LNCaP clone FGC (cell line): ENCODE measurements at places on chromosomes 1 and 21.

DNA sequence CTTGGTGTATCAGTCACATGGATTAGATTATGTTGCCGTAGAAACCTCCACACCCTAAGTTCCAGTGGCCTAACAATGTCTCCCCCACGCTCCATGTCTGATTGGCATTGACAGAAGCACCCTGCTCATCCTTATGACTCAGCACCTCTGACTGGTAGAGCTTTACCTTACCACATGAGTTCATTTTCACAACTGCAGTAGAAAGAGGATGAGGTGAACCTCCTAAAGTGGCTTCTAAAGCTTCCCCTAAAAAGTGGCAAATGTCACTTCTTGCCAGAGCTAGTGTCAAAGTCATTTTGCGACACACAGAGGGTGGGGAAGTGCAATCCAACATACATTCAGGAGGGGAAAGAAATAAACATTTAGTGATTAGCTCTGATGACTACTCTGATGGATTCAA, 30.6 kb upstream of the LYPD8 start:
- DNase-seq = no peak

DNA sequence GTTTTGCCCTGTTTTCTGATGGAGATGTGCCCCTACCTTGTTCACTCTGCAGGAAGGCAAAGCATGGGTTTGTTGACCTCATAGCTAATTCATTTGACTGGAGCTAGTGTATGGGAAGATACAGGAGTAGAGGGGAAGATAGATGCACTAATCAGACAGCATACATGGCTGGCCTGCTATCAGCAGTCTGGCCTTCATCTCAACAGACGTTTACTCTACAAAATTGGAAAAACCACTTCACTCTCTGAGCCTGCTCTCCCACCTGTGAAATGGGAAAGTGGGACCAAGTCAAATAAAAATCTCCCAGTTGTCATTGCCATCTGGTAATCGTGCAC, 235.2 kb upstream of the RAB4A start:
- DNase-seq = no peak

- no peak for DNase-seq
Measured at GRCh38 chr1:113536182-113536780, 146.0 kb downstream of the MAGI3 start.

- no peak for DNase-seq
Measured at GRCh38 chr1:205294175-205294917, 27.2 kb downstream of the NUAK2 start.

DNA sequence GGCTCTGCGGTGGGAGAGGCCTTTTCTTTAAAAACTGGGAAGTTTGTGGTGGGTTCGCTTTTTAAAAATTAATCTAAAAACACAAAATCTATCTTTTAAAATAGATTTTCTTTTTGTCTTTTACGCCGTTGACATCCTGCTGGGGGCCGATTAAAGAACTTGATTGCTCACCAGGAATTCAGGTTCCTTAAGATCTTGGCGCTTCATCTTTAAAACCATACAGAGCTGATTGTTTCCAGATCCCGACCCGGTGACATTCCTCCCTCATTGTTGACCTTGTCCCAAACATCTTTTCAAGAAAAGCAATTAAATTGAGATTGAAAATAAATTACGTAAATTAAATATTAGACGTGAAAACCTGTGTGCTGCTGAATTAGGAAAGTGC, 546 bp upstream of the ZNF697 start:
- DNase-seq = no peak

DNA sequence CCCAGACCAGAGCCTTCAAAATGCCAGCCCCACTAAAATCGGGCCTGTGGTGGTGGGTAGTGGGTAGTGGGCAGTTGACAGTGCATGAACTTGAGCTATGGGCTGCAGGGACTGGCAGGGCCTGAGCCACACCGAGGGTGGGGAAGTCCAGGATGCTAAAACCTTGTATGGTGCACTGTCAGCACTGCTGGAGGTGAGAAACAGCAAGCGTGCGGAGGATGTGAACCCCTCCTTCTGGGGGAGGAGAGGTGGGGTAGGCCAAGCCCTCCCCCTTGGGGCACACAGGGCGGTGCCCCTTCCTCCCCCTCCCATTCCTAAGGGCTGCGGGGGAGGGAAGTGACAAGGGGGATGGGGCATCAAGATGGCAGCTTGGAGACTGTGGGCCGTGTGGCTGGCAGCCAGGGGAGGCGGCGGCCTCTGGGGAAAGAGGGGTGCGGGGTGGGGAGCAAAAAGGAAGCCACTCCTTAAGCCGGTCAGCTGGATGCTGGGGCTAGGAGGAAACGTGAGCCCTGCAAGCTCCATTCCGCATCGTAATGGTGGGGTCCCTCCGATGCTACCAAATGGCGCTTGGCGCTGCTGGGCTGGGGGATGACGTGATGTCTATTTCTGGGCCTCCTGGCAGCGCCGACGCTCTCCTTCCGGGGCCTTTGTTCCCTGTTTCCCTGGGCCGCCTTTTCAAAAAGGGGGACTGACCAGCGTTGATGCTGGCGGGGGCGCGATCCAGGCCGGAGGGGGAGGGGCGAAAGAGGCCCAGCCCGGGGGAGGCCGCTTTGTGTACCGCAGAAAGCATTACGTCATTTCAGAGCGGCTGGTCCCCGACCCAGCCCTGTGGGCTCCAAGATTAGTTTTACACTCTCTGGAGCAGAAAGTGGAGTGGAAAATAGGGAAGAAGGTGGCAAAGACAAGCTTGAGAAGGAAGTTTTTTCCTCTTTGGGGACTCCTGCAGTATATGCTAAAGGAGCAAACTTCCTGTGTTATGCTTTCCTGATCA, 809 bp downstream of the SYT11 start:
- DNase-seq = no peak

DNA sequence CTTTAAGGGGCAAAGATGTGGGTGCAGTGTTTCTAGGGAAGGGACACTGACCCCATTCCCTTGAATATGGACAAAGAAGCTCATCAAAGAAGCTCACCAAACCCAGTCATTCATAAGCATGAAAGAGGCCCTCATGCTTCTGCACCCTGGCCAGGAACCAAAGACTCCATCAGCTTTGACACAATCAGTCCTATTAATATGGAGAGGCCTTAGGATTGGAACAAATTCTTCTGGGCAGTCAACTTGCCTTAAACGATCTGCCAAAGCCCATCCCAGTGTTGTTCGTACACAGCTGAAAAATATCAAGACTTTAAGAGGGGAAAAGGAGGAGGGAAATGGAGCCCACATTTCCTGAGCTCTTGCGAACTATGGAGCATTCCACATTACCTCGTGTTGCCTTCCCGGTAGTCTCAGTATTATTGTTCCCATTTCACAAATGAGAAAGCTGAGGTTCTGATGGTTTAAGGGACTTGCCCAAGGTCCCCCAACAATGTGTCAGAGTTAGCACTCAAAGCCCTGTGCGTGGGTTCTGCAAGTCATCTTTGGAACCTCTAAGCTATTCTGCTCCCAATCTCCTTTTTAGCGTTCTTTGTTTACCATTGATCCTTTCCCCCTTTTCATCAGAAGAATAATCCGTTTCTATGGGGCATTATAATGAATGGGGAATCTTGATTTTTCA, 161.9 kb downstream of the ZBTB18 start:
- no peak for DNase-seq

DNA sequence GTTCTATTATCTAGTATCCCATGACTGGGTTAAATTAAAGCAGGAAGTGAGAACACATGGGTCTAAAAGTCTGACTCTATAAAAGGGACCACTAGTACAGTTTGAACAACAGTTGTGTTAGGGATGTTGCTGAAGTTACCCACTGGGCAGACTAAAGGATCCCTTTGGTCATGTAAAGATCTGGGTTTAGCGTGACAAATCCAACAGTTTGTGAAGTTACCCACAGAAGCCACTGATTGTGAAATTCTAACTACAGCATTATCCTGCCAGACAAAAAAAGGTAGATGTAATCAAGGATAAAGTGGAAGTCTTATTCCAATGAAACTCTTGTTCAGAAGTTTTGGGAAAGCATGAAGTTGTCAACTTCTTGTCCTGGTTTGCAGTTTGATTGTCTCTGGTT, 5.7 kb downstream of the QSOX1 start:
- DNase-seq = no peak

DNA sequence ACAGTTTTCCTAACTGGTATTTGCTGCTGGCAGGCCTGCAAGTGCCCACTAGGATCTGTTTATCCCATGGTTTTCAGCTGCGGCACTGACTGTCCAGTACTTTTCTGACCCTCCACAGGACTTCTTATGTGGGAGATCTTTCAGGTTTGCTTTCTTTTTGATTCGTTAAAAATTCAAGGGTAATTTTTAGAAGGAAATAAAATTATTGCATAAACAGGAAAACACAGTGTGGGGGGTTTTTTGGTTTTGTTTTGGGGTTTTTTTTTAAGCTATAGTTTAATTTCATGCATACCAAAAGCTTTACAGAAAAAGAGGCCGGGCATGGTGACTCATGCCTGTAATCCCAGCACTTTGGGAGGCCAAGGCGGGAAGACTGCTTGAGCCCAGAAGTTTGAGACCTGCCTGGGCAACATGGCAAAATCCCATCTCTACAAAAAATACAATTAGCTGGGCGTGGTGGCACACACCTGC, 3.6 kb downstream of the NIBAN1 start:
- no peak for DNase-seq

DNA sequence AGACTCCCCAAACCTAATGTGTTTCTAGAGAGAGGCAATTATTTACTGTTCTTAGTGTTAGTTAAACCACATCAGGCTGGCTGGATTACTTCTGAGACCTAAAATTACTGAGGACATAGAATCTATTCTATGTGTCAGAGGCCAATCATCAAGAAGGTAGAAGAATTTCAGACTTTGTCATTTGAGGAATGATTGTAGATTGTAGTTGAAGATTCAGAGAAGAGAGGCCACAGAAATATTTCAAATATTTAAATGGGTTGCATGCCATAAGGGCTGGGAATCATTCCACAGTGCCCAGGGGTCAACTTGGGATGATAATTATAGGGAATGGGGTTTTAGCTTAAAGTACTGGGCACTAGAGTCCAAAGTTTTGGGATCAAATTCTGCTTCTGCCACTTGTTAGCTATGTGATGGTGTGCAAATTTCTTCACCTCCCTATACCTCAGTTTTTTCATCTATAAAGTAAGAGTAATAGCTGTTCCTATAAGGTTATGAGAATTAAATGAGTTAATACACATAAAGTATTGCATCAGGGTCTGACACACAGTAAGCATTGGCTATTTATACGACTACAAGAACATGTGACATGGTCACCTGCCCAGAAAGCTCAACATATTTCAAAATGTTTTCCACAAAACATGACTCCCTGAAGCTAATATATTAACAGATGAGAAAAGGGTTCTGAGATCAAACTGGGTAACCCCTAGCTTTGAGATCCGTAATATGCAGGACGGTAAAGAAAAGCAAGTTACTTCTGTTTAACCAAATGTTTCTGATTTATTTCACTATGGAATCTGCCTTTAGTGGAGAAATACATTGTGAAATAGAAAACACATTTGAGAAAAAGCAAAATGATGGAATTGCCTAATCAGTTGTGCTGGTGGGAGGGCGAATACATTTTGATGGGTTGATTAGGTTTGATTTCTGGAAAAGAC, 69.7 kb upstream of the SPAG17 start:
- no peak for DNase-seq

DNA sequence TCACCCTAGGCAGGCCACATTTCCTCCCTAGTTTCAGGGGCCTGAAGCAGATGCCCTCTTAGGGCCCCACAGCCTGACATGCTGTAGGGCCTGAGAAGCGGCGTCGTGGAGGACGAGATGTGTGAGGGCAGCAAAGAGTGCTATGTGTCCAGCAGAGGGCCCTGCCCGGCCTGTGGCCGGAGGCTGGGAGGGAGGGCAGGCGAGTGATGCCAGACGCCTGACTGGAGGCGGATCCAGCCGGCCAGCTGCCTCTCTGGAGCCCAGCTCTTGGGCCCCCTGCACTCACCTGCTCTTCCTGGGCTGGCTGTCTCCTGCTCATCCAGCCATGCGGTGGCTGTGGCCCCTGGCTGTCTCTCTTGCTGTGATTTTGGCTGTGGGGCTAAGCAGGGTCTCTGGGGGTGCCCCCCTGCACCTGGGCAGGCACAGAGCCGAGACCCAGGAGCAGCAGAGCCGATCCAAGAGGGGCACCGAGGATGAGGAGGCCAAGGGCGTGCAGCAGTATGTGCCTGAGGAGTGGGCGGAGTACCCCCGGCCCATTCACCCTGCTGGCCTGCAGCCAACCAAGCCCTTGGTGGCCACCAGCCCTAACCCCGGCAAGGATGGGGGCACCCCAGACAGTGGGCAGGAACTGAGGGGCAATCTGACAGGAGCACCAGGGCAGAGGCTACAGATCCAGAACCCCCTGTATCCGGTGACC, at the start of gene GPR37L1:
GPR37L1 (plus strand) TSS at position 279 of the 697 bp plus-strand sequence; CDS start at position 326, 47 bp downstream.
- no peak for DNase-seq

- DNase-seq = no peak
Measured at GRCh38 chr1:159979257-159979656, 25.2 kb upstream of the SLAMF9 start.
